Activated CD4-positive, alpha-beta T cell treated with anti-CD3 and anti-CD28 coated beads, Interleukin-2, amount 50 U/mL, for 4 hours (primary cell): ENCODE measurements at places on chromosomes 4 and X.

DNA sequence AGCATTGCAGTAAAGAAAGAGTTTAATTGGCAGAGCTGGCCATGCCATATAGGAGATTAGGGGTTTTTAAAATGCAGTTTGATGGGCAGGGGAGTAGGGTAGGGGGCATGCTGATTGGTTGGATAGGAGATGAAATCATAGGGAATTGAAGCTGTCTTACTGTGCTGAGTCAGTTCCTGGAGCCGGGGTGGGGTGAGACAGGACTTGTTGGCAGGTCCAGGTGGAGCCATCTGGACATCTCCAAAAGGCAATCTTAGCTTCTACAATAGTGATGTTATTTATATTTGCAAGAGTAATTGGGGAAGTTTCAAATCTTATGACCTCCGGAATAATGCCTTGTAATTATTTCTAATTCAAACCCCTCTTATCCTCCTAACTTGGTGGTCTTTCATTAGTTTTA lies 32.4 kb upstream of the PGM2 start:
- DNase-seq = no peak

GRCh38 chr4:157076578-157076947 lies 613 bp downstream of the GLRB start:
- DNase-seq = no peak

DNA sequence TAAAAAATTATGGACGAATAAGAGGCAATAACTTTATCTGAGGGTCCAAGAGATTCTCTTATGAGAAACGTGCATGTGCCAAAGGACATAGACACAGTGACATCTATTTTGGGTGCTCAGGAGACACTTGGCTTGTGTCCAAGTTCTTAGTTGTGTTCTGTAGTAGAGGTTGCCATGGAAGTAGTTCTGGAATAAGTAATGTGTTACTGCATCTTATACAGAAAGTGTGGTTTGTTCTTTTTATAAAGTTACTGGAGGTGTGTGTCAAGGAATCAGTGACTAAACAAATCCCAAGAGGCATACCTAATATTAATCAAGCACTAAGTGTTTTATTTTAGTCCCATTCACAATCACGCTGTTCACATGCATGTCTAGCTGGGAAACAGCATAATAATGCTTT lies 305.7 kb downstream of the ARHGAP24 start:
- no peak for DNase-seq

DNA sequence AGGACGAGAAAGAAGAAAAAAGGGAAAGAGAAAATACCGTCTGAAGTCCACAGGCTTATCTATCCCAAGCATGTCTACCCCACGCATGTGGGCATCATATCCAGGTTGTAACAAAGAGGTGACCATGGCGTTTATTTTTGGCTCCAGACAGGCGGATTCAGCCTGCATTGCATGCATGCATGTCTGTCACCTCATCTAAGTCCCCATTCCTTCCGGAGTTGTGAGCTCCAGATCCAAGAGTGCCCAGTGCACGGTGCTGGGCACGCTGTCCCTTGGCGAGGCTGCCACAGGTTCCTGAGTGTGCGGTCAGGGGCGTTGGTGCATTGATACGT lies 905 bp upstream of the GALNTL6 start:
- no peak for DNase-seq

DNA sequence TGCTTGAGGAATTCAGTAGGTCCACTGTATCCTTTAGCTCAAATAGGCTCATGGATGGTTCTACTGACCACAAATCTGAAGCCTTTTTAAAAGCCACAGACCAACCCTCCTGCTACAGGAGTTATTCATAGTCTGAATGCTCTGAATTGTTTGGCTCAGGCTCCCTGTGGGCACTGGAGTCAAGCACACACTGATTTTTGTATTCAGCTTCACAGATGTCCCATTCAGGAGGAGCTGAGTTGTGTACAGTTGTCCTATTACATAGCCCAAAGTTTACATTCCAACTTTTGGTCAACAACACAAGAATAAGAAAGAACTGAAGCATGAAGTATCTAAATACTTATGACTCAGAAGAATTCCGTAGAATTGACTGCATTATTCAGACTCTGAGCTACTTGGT lies 243.9 kb downstream of the UNC5C start:
- no peak for DNase-seq

- no peak for DNase-seq
Observed at GRCh38 chr4:182553653-182554052, 310.5 kb downstream of the TENM3 start.

- DNase-seq = no peak
Observed at GRCh38 chr4:54092405-54093323, 7.3 kb upstream of the GSX2 start.

DNA sequence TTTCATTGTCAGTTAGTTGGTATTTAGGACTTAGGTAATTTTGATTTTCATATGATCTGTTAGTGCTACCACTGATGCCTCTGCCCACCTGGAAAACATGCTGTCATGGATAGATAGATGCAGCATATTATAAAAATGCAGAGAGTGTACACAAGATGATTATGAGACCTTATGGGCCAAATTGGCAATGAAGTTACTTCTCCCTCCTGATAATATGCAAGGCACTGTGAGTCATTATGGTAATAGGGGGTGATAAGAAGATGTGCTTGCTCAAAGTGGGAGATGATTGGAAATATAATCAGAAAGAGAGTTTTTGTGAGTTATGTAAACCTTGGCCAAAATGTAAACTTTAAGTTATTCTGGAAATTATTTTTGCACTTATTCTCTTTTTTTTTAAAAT lies 56.6 kb upstream of the RHOH start:
- no peak for DNase-seq

GRCh38 chr4:71941001-71941400 lies 90.8 kb upstream of the NPFFR2 start:
- no peak for DNase-seq

DNA sequence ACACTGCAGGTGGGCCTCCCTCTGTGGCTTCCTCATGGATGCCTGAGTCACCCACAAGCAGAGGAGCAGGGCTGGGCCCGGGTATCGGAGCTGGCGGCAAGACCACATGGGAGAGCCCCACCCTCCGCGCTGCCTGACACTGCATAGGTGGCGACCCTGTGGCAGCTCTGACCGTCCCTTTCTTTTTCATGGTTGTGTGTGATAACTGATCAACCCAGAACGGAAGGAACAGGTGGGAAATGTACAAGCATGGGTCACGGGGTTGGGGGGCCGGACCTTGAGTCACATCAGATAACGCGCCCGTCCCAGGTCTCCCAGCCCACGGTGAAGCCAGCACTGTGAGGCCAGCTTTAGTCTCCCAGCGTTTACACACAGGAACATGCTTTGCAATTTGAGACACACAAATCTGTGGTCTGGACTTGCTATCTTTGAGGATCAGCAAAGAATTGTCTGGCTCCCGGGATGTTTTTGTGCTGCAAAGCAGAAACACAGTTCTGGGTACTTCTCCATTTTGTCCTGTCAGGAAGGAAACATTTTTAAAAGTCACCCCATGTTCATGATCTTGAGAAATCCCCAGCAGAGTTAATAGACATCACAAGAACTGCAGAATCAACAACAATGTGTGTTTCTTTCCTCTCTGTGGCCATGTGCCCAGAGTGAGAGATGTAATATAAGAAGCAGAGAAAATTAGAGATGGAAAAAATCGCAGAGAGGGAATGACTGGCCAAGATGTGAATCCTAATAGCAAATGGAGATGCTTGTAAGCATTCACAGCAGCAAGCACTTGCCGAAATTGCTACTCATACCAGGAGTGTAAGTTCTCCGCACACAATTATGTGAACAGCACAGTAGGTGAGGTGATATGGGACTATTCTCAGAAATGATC lies 70.1 kb upstream of the CBR4 start:
- no peak for DNase-seq

- DNase-seq = no peak
Observed at GRCh38 chr4:67141586-67141985, 403.7 kb downstream of the CENPC start.

- no peak for DNase-seq
Observed at GRCh38 chr4:12165616-12166015, 736.9 kb upstream of the HS3ST1 start.

DNA sequence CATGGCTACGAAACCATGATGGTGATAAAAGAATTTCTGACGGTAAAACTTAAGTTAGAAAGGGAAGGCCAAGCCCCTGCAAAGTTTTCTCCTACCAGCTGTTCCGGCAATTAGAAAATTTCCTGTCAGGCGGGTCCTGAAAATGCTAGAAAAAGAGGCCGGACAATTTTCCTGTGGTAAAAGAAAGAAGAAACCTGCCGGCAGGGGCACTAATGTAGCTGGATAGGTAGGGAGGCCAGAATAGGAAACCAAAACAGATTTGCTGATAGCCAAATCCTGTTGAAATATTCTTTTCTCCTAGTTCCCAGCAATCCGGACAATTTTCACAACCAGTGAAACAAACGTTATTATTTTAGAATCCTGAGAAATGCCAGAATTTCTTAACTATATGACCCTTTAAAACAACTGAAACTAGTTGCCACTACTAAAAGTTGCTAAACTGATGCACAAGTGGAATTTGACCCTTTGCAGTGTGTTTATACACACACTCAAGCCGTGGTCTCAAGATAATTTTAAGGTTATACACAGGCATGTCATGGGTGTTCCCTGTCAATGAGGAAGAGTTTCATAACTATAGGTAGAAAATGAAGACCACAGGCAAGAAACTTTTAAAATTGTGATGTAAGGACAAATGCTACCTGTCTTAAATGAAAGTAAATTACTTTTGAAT lies 47.7 kb downstream of the RPS6KA3 start:
- no peak for DNase-seq

DNA sequence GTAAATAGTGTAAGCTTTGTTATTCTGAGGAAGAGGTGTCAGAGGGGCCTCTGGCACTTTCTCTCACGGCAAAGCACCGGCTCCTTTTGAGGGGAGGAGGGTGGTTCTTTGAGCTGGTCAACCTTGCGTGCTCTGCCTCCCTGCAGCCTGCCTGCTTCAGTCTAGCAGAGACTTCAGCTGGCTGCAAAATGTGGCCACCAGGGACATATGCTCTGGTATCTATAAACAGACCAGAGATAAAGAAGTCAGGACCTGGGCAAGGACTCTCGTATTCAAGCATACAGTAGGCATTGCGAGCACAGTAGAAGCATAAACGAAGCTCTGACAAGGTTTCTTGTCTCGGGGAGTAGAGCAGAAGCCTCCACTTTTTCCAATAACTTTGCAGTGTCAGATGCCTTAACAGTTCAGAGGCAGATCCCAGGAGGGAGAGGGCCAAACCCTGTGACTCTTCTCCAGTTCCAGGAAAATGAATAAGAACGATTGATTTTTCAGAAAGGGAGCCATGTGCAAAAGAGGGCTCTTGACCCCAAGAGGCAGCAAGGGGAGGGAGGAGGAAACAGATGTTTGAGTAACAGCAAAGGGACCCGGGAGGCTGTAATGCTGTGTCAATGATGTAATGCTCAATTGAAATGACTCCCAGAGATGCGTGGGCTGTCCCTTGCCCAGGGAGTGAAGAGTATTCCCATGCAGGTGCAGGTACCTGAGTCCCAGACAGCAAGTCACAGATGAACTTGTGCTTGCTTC lies 57.9 kb upstream of the TEX13D start:
- no peak for DNase-seq

DNA sequence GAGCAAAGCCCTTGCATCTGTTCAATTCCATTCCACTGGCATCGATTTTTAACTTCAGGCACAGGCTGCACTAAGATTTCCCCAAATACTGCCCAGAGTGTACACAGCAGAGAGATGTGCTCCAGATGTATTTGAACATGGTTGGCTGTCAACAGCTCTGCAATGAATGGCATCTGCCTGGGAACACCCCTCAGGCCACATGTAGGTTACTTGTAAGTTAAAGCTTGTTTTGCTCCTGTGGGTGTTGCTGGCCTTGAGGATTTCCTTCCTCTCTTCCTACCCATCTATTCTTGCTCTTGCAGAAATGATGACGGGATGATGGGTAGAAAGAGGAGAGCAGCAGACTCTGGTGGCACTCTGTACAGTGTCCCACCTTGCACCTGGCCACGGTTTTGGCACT lies 69.3 kb upstream of the HELT start:
- no peak for DNase-seq

- DNase-seq = no peak
Observed at GRCh38 chr4:182301736-182302135, 58.5 kb downstream of the TENM3 start.

DNA sequence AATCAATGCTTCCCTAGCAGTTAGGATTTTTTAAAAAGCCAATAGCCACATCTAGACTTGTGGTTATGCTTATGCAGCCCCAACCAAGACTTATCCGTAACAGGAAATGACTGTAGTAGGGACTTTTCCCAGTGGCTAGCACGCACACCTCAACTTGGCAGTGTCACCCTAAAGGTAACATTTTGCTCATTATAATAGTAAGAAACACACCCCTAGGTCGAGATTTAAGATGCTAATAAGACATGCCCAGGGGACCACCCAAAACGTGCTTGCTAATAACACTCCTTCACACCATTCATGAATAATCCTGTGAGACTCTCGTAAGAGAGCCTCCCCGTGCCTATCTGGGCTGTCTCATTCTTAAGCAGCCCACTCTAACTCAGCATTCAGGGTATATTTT lies 195.3 kb downstream of the CHIC1 start:
- no peak for DNase-seq

GRCh38 chr4:183912585-183912984 lies 7.5 kb downstream of the STOX2 start:
- DNase-seq = no peak

DNA sequence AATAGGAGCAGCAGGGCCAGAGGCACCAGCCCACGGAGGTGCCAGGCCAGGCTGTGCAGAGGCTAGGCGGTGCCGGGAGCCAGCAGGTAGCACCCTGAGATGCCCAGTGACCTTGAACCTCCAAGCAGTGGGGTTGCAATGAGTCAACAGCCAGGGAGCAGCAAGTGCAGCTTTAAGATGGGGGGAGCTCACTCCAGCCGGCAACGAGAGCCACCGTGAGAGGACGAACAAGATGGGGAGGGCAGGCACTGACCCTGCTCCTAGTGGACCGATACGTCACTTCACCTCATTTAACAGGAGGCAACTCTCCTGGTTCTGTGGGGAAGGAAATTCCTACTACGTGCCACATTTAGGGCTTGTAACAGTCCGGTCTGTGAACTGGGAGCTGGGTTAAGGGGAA lies 4.8 kb downstream of the LETM1 start:
- no peak for DNase-seq

- no peak for DNase-seq
Observed at GRCh38 chr4:2933566-2934076, 29.6 kb downstream of the NOP14 start.

GRCh38 chrX:120749141-120749846 lies 119.4 kb upstream of the C1GALT1C1 start:
- DNase-seq = no peak

GRCh38 chr4:183099537-183100297 lies 660 bp downstream of the WWC2 start:
- DNase-seq = peak; percentile 1

GRCh38 chr4:2354118-2354517 lies 64.3 kb downstream of the ZFYVE28 start:
- DNase-seq = peak; percentile 15

- DNase-seq = no peak
Observed at GRCh38 chr4:16783119-16783518, 115.3 kb downstream of the LDB2 start.

GRCh38 chr4:151948351-151949016 lies 187.7 kb upstream of the GATB start:
- no peak for DNase-seq

- no peak for DNase-seq
Observed at GRCh38 chrX:129798456-129798855, 18.7 kb downstream of the SASH3 start.
